ENCODE measurements at places on chromosomes 1 and 21.

DNA sequence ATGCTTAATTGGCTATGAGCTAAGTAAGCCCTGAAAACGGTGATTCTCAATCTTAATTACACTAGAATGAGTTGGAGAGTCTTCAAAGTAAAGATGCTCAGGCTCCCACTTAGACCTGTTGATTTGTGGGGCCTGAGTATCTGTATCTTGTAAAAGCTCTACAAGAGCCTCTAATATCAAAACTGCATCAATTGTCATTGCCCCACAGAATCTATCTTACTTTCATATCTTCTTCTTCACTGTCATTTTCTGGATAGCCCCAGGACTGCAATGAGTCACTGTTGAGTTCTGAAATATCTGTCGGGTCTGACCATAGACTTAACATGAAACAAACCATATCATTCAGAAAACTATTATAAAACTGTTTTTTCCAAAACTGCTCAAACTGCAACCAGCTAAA, 102.8 kb upstream of the SERTAD4 start:
- no peak for DNase-seq

GRCh38 chr1:229286099-229286766, 15.3 kb downstream of the RAB4A start:
- DNase-seq: no peak

- no peak for DNase-seq
Observed at GRCh38 chr1:56432166-56432971, 147.0 kb downstream of the PLPP3 start.

DNA sequence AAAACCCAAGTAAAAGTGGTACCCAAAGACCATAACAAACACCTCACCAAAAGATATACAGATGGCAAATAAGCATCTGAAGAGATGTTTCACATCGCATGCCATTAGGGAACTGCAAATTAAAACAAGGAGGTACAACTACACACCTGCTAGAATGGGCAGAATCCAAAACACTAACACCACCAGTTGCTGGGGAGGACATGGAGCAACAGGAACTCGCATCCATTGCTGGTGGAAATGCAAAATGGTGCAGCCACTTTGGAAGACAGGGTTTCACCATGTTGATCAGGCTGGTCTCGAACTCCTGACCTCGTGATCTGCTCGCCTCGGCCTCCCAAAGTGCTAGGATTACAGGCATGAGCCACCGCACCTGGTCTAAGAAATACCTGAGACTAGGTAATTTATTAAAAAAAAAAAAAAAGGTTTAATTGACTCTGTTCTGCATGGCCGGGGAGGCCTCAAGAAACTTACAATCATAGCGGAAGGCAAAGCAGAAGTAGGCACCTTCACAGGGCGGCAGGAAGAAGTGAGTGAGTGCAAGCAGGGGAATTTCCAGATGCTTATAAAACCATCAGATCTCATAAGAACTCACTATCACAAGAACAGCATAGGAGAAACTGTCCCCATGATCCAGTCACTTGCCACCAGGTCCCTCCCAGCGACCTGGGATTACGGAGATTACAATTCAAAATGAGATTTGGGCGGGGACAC, 30.2 kb upstream of the PRSS38 start:
- no peak for DNase-seq

- DNase-seq: no peak
Observed at GRCh38 chr21:41137889-41138288, 30.1 kb upstream of the BACE2 start.

GRCh38 chr1:246081856-246082668, 425.0 kb downstream of the SMYD3 start:
- no peak for DNase-seq

DNA sequence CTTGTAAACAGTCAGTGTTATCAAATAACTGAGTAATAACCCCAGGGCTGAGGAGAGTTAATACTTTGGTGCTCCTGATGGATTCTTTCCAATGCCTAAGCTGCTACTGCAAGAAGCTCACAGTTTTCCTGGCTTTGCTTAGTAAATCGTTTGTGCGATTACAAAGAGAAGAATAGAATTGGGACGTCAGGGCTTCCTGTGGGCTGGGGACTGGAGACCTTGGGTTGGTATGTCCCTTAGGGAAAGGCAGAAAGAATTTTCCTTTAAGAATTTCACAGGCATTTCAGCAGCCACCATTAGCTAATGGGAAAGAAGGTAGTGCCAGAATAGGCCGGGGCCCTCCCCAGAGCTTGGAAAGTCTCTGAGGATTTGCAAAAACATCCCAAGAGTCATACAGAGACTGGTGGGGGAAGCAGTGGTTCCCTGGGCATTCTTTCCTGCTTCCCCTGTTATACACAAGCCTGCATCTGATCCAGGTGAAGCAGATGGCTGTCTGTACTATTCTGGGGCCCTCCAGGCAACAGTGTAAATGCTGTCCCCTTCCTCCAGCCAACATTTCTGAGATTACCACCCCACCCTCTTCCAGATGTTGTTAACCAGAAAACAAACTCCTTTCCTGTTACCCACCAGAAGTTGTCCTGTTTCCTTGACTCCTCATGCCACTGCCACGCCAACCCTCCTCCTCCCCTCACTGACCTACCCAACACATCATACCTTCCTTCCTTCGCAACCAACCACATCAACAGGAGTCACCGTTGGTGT, 40.2 kb downstream of the PLXNA2 start:
- no peak for DNase-seq

- no peak for DNase-seq
Observed at GRCh38 chr21:35367553-35367952, 318.5 kb upstream of the RUNX1 start.

- DNase-seq: no peak
Observed at GRCh38 chr1:201169971-201170532, 15.8 kb upstream of the TMEM9 start.

DNA sequence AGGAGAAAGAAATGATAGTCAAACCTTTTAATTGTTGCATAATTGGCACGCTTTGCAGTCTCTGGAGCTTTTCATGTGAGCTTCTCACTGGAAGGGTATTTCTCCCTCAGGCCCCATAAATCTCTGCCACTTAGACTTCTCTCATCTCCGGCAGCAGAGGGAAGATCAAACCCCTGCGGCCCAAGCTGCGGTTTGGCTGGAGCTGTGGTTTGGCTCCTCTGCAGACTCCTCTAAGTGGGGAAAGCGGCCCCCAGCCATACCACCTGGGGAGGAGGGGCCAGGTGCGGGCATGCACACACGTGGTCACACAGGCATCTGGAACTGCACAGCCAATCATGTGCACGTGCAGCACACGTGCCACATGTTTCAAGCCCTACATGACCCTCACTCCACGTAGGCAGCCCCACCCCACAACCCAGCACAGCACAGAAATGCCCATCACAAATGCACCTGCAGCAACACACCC, 58.3 kb downstream of the UBE2T start:
- no peak for DNase-seq

- no peak for DNase-seq
Observed at GRCh38 chr1:200527670-200528069, 92.9 kb downstream of the KIF14 start.

- no peak for DNase-seq
Observed at GRCh38 chr1:197910120-197910991, 6.8 kb upstream of the LHX9 start.

GRCh38 chr1:77371396-77371795, 89.6 kb downstream of the AK5 start:
- no peak for DNase-seq

- DNase-seq: no peak
Observed at GRCh38 chr1:29332204-29332603, 95.9 kb downstream of the PTPRU start.

GRCh38 chr1:230087717-230088105, 20.7 kb downstream of the GALNT2 start:
- DNase-seq: no peak

- no peak for DNase-seq
Observed at GRCh38 chr1:178690496-178690895, 34.5 kb upstream of the RALGPS2 start.

- DNase-seq: no peak
Observed at GRCh38 chr1:3011127-3011526, 10.1 kb upstream of the ACTRT2 start.

DNA sequence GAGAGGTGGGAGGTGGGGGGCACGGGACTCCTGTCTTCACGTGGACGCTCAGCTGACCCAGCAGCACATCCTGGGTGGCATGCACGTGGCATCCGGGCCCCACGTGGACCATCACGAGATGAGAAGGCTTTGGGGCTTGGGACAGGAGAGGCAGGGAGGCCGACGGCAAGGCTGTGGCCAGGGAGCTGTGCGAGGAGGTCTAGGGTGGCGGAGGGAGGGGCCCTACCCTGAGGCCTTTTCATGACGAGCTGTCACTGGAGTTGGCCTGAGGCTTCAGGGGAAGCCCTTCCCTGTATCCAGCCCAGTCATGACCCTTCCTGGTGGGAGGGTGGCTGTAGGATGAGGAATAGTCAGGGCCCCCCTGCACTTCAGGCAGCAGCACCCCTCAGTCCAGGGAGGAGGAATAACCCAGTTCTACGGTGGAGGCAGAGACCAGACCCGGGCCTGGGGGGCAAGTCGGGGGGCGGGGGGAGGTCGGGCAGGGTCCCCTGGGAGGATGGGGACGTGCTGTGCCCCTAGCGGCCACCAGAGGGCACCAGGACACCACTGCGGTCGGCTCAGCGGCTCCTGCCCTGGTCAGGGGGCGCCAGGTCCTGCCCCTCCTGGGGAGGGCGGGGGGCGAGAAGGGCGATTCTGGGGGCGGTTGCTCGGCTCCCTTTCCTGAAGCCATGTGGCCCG, 2.0 kb upstream of the PERM1 start:
- no peak for DNase-seq

DNA sequence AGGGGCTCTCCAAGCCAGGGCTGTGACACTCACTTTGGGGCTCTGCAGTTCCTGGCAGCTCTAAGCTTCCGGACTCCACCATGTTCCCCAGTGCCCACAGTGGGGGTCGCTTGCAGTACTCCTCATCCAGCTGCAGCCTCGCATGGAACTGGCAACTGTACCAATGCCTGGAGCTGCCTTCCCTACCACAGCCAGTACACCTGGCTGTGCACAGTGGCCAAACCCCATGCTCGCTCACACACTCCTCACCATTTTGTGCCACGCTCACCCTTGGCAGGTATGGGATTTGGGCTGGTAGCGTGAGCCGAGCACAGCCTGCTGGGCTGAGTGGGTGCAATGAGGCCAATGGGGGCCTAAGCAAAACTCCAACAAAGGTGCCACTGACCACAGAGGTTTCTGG, 1369.9 kb downstream of the KCNT2 start:
- no peak for DNase-seq

DNA sequence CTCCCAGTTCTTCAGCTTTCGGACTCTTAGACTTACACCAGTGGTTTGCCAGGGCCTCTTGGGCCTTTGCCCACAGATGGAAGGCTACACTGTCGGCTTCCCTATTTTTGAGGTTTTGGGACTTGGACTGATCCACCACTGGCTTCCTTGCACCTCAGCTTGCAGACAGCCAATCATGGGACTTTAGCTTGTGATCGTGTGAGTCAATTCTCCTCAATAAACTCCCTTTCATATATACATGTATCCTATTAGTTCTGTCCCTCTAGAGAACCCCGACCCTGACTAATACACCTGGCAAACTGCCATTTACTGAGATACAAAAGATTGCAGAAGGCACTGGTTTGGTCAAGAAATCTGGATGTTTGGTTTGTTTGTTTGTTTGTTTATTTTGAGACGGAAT, 6.4 kb upstream of the RAB4A start:
- no peak for DNase-seq

DNA sequence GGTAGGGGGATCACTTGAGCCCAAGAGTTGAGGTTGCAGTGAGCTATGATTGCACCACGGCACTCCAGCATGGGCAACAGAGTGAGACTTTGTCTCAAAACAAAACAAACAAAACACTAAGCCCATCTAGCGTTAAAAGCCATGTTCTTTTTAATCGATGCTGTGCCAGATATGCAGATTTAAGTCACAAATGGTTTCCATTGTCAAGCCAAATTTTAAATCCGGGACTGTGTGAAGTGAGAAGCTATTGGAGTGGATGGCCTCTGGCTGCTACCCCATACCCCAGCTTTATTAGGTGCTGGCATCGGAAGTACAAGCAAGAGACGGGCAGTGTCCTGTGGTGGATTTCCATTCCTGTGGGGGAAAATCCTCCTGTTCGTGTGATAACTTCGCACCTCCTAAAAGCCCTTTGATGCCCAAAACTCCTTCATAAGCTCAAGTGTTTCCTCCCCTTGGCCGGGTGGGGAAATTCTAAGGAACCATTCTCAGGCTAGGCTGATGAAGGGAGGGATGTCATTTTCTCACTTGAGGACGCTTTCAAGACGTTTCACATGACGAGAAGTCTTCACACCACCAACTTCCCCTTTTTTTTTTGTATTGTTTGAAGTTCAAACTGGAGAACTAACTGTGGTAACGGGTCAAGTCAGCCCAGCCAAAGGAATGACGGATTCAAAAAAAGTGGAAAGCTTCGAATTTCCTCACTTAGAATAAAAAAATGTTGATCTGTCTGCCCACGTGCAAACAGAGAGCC, 140.8 kb downstream of the KAZN start:
- DNase-seq: no peak

GRCh38 chr1:209527372-209527771, 56.1 kb upstream of the CAMK1G start:
- DNase-seq: no peak

- no peak for DNase-seq
Observed at GRCh38 chr1:85838238-85838637, 130.0 kb upstream of the ZNHIT6 start.

- no peak for DNase-seq
Observed at GRCh38 chr1:112267929-112268328, 128.1 kb upstream of the CTTNBP2NL start.

DNA sequence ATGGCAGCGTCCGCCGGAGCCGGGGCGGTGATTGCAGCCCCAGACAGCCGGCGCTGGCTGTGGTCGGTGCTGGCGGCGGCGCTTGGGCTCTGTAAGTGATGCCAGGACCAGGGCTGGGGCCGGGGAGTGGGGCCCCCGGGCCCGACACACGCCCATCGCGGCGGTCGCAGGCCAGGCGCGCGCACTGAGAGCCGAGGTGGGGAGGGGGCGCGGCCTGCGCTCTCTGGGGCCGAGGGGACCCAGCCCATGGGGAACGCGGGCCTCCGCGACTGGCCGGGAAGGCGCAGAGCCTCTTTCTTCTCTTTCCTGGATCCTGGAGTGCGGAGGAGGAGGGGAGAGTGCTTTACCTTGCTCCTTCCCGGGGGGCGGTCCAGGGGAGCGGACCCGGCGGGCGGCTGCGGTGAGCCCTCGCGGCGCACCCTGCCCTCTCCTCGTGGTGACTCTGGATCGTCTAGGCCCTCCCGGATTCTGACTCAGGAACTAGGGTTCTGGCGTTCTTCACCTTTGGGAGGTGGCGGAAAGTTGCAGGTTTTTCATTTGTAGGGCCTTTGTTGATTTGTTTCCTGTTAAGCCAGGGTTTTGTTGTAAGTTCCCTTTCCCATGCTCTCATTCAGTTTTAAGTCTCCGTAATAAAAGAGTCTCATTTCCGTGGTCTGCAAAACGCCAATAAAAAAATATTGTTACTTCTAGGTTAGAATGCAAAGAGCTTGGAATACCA, 529 bp downstream of the MPZL1 start:
- no peak for DNase-seq

- no peak for DNase-seq
Observed at GRCh38 chr1:17891205-17892110, 136.3 kb downstream of the ACTL8 start.

DNA sequence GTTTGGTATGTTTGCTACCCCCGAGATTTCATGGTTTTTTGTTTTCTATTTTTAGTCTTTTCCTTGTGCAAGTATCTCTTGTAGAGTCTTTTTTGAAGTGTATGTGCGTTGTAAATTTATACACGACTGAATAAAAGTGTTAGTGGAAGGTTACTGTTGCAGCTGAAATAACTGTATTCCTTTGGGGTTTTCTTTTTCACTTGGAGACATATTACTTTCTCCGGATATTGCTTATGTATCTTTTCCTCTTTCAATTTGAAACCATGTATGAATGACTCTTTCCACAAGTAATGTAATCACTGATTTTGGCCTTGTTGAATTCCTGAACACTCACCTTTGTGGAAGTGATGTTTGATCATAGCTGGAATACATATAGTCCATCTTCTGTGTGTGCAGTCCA, 956 bp downstream of the URB2 start:
- DNase-seq: no peak

Measured in cortex of kidney (tissue), 1 donor.